ENCODE measurements at places on chromosomes 13 and 19.

- DNase-seq = no peak
Measured at GRCh38 chr19:55611983-55612645, 6.7 kb downstream of the ZNF865 start.

DNA sequence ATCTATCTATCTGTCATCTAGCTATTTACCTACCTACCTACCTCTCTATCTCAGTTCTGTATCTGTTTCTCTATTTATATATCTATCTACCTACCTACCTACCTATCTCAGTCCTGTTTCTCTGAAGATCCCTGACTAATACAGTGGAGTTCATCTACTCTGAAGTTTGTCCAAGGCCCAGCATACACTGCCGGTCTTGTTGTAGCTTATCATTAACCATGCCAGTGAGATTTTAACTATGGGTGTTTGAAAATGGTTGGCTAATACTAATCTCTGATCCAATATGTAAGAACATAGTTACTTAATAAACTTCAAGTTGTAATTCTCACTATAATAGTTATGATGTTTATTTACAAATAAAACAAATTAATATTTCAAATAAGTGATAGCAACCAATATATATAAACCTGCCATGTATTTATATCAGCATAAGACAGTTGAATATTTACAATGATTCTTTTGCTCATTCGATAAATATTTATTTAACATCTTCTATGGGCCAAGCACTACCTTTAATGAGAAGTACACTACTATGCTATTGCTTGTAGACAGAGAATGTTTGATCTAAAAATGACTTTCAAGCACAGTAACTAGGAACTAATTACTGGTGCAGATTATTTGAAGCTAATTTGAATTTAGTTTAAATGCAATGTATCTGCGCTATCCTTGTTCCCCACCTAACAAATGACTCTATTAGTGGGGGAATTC lies 242.1 kb downstream of the KLF5 start:
- no peak for DNase-seq

DNA sequence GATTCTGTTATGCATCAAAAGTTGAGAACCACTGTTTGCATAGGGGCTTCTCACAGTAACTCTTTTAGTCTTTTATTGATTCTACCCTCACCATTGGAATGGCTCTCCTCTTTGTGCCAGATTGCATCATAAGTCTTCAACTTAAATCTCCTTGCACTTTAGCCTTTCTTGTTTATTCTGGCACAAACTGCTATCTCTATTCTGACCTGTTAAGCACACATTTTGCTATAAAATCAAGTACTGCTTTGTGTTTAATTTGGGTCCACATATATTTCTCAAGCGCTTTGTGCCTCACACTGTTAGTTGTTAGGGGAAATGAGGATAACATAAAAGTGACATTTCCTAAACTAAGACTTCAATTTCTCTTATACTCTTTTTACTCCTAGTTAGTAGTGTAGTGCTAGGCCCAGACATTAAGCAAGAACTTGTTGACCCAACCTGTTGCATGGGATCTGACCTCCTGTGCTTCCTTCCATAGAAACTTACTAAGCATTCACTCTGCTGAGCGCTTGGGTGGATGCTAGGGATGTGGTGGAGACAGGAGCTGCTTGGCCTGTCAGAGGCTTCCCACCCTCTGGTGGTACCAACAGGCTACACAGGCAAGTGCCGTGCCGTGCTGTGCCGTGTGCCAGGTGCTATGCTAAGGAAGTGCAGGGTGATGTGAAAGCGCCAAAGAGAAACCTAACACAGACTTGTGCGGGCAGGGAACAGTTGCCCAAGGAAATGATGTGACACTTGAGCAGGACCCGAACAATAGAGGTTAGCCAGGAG lies 1.2 kb downstream of the UTP14C start:
- no peak for DNase-seq

DNA sequence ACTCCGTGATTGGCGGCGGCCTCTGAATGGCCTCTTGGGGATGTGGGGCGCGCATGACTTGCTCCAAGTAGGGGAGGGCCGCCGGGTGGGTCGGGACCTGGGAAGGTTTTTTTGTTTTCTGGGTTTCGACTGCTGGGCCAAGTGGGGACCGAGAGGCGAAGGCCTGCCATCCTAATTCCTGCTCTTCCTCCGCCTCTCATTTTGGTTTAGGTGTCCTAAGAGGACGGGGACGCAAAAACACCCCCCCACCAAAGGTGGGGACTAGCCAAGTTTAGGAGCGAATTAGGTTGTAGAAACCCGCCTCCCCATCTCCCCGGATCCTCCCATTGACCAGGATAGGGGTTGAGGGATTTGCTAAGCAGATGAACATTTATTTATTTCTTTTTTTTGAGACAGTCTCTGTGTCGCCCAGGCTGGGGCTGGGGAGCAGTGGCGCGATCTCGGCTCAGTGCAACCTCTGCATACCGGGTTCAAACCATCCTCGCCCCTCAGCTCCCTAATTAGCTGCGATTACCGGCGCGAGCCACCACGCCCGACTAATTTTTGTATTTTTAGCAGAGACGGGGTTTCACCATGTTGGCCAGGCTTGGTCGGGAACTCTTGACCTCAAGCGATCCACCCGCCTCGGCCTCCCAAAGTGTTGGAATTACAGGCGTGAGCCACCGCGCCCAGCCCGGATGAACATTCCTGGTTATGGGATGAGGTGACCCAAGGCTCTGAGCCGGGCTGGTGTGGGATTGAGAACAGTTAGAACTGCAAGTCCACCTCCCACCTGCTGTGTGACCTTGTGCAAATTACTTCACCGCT lies 838 bp downstream of the PPP2R1A start:
- DNase-seq = no peak

DNA sequence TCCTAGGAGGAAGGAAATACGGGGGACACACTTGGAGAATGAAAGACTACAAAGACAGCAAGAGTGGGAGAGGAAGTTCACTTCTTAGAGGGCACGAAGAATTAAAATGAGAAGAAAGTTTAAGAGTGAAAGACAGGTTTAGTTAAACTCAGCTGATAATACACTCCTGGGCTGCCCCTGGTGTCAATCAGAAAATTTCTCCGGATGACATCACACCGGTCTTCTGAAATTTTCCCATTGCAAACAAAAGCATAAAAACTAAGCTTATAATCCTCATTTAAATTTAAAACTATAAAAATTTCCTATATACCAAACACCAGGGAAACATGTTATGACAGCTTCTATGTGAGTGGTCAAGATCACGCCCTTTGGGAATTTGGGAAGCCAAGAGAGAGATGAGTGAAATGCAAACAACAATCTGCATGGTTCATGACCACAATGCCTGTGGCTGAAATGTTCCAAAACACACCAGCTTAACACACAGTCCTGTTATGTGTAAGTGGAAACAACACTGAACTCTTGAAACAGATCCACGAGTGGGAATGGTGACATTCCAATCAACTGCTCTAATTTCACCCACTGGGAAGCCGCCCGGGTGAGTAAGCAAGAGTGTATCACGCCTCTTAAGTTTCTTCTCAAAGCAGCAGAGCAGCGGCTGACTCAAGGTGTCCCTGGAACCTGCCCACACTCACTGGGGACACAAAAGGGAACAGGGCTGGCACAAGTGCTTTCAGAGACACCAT lies 49.0 kb downstream of the BRD4 start:
- no peak for DNase-seq

GRCh38 chr19:6223461-6224307 lies 56.1 kb downstream of the MLLT1 start:
- no peak for DNase-seq

- no peak for DNase-seq
Measured at GRCh38 chr19:39106194-39106593, 19.4 kb upstream of the PAK4 start.

DNA sequence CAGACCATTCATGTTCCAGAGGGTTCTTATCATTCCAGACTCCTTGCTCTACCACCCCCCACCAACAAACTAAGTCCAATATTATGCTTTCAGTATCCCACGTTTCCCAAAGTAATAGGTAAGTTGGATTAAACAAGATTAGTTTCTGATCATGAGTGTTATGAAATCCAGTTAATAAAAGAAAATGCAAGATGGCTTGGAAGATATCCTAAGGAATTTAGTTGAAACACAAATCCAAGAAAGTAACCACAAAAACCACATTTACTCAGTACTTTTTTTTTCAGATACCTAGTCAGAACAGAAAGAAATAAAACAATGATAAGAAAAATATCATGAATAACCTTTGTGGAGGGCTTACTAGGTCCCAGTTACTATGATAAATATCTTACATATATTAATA lies 119.4 kb upstream of the MIR17HG start:
- no peak for DNase-seq

GRCh38 chr19:57302020-57302465 lies 18.2 kb upstream of the ZNF543 start:
- peak; percentile 35 for DNase-seq

DNA sequence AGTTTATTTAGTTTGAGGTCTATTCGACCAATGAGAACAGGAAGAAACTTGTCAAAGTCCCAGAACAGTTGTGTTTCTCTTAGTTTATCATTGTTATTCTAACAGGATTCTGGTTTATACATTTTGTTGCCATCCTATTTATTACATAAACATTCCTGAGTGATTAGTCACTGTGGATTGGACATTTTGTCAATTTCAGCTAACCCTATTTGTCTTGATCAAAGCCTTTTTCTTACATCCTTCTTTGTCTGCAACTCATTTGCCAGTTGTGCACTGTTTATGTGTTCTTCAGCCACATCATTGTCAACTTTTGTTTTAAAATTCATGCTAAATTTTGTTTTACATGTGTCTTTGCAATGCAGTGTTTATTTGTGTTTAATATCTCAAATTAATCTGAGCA lies 886.0 kb upstream of the SLC10A2 start:
- no peak for DNase-seq

DNA sequence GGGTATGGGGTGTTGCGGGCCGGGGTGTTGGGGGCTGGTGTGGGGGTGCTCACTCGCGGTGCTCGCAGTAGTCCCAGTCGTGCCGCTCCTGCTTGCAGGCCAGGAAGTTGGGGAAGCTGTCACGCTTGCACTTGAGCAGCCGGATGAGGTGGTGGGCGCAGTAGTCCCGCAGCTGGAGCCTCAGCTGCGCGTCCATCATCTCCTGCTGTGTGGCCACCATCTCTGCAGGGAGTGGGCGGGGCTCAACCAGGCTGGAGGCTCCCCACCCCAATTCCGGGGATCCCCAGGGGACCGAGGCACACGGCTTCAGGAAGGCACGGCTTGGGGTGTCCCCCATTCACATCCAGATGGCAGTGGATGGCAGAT lies 5.2 kb downstream of the NDUFB7 start:
- DNase-seq = no peak

Measured in NCI-H2171 (cell line).